ENCODE measurements at places on chromosomes 4 and X.
A peak's percentile ranks its signal among the peaks of the same experiment; 100 is the strongest.

- DNase-seq = no peak
These were observed 176.9 kb upstream of the GK2 start for GRCh38 chr4:79584902-79585301.

DNA sequence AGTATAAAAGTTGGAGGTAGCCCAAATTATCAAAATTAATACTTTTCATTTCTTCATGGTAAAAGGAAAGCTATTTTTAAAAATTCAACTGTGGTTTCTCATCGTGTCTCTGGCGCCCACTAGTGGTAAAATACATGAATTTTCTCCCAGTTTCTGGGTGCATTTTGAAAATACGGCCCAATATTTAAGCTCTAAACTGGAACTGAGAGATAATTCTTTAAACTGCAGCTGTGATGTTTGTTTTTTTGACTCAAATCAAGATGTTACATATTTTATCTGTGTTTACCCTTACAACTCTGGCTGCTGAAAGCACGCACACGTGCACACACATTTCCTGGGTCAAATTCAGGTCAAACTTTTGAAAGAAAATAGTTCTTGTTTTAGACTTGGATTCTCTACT is 123.9 kb upstream of the ACSL4 start:
- no peak for DNase-seq

DNA sequence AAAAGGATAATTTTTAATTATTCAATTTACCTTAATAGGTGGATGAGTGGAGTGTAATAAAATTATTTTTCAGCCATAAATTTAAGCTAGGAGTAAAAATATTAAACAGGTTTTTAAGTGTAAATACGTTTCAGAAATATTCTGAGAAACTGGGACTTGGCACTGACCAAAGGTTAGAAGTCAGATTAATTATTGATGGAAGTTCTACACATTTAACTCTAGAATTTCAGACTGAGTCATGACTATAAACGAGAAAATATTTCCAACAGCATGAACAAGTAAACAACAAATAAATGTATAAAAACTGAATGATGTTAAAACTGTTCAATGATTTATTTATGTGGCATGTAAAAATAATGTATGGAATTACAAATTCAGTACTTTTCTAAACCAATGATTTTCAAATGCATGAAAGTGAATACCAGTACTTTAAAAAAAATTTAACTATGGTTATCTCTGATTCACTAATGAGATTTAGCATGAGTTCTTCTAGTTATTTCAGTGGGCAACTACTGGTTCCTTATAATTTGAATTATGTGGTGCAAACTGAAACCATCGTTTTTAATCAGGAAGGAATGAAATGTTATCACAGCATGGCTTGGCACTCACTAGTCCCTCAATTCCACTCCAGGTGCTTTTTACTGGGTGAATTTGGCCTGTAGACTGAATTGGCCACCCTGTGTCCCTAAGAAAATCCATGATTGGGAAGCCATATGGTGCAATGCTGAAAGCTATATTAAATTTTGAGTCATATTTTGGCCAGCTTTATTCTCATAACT is 244.2 kb downstream of the FSTL5 start:
- no peak for DNase-seq

DNA sequence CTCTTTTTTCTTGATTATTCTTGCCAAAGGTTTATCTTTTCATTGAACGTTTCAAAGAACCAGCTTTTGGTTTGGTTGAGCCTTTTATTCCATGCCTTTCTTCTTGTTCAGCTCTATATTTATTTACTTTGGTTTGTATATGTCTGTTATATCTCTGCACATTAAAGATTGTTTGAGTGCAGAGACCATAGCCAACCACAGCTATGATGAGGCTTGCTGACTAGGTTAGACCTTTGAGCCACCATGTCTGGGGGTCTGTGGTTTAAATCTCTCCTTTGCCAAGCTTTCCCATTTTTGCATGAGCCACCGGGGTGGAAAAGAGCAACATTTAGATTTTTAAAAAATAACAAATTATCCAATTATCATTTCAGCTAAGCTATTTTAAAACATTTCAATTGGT is 96.1 kb downstream of the NHS start:
- no peak for DNase-seq

DNA sequence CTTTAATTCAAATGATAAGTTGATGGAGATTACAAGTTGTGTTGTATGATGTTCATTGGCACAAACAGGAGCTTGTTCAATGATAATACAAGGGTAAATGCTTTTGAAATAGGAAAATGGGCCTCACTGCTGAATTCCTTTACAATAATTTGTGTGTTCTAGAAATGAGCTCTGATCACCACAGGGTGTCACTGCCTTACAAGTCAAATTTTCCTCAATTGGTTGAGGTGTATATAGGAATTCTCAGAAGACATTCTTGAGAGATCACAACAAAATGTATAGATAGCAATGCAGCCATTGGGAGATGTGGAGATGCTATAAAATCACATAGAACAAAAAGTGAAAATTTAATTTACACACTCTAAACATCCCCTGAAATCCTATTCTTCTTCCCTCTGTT is 49.6 kb downstream of the KLF8 start:
- no peak for DNase-seq

DNA sequence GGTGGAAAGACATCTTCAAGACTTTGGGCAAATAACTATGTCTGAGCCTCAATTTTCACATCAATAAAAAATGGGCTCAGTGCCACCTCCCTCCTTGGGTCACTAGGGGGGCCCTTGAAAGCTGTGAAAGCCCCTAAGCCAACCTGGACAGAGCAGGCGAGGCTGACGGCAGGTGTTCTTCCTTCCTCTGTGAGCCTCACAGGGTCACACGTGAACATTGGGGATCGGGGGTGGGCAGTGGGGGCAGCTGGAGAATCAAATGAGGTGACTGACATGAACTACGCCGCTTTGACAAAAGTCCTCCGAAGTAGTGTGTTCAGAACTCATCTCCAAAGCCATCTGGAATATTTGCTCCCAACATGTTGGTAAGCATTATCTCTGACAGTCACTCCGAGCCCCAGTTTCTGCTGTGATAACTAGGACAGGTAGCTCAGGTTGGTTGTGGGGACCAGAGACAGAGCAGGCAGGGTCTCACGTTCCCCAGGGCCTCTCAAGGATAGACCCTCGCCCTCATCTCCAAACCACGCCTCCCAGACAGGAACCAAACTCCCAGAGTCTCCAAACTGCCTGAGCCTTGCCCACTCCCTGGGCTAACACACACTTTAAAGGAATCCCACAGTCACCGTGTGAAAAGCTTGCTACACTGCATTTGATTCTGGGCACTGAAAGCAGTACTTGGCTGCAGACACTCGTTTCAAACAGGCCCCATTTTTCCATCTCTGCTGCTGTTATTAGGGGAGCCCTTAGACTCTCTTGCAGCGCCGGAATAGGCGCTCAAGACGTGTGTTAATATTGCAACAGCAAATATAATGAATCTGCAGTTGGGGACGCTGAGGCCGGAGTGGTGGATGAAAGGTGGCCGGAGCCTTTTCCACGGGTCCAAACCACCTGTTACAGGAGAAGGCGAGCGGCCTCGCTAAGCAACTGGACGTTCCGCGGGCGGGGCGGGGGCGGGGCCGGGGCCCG is 717 bp upstream of the WFS1 start:
- no peak for DNase-seq

- no peak for DNase-seq
These were observed 156.2 kb upstream of the PPP1R2C start for GRCh38 chrX:42934020-42934726.

DNA sequence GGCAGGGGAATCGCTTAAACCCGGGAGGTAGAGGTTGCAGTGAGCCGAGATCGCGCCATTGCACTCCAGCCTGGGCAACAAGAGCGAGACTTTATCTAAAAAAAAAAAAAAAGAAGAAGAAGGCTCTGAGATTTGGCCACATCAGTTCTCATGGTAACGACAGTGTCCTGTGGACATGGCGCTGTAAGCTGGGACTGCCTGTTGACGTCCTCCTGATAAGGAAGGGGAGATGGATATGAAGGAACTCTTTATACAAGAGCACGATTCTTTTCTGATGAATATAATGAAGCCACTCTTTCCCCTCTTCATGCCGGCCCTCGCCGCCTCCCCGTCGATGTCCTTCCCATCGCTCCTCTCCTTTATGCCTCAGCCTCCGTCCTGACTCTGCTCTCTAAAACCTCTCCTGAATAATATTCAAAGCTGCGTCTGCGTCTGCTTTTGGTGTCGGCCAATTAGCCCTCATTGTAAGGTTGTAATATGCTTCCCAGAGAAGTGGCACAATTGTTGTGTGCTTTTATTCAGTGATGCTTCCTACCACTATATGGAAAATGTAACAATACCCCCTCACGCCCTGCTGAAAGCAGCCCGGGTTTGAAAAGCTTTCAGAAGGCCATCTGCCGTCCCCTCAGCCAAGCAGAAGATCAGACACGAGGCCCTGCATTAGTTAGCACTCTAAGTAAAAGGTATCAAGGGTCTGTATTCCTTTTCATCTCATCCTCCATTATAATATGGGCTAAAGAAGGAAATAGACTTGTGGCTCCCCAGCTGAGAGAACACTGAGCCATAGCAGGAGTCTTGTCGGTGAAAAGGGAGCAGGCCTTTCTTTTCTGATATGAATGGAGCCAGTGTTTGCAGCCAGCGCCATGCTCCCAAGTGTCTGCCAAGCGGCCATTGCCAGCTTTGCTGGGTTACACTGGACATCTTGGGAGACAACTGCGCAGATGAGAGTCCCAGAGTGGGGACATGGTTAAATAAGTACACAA is 22.1 kb upstream of the SCOC start:
- no peak for DNase-seq

- no peak for DNase-seq
These were observed 480.3 kb upstream of the GRIA3 start for GRCh38 chrX:122703762-122704161.

- DNase-seq = peak; percentile 25
These were observed 119.5 kb upstream of the LIMCH1 start for GRCh38 chr4:41418444-41418843.

DNA sequence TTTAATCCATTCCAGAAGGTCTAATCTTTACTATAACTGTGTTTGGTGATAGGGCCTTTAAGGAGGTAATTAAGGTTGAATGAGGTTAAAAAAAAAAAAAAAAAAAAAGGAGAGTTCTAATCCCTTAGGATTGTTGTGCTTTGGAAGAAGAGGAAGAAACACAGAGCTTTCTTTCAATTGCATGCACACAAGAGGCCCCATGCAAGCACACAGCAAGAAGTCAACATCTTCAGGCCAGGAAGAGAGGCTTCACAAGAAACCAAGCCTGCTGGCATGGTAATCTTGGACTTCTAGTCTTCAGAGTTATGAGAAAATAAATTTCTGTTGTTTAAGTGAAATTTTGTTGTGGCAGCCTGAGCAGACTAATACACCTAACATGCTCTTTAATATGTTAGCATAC is 118.6 kb downstream of the NAA11 start:
- no peak for DNase-seq

DNA sequence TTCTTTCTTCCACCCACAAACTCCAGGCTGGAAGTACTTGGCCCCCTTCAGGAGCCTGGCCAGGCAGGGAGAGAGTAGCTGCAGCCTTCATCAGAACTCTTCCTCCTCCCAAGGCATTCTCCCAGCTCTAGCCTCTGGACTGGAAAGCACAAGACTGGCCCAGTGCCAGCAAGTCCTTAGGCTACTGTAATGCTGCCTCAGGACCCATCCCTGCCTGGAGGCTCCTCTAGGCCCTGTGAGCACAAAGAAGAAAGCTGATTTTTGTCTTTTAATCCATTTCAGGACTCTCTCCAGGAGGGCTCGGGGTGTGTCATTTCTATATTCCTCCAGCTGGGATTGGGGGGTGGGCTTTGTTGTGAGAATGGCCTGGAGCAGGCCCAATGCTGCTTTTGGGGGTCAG is 10.8 kb downstream of the AWAT2 start:
- DNase-seq = no peak
